T-helper 1 cell (primary cell): ENCODE measurements at places on chromosomes 6 and 20.
A peak's percentile ranks its signal among the peaks of the same experiment; 100 is the strongest.

GRCh38 chr20:57577679-57578475 is 17.0 kb downstream of the PCK1 start:
- no peak for DNase-seq

GRCh38 chr20:2399390-2399789 is 18.7 kb downstream of the TGM6 start:
- no peak for DNase-seq

DNA sequence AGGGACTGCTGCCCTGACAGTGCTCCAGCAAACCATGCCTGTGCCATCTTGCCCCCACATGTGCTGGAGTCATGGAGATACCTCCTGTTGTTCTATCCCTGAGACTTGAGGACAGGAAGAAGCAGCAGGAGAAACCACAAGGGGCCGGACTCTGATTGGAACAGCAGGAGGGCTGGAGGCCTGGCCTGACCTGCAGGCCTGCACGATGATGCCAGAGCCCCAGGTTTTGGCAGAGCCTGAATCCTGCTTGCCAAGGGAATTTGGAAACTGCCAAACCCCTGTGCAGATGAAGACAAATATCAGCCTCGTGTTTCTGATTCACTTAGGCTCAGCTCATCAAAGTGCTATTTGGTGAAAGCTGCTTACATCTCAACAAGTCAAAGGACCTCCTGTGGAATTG is 177.6 kb downstream of the MAFB start:
- DNase-seq: no peak

DNA sequence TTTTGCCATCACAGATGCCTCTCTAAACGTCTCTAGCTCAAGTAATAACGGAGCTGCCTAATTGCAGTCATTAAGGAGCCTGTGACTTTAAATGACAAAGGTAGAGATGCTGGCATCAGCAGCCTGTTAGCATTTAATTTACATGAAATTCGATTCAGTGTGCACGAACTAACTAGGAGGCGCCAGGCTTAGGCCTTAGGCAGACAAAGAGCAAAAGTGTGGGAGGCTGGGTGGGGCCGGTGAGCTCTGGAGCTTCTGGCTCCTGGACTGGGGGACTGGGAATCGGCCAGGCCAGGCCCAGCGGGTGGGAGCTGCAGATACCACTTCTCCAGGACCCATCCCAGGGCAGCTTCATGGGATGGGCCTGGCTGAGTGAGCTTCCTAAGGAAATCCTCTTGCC is 170.0 kb upstream of the AGPAT4 start:
- no peak for DNase-seq

- DNase-seq: no peak
Measured at GRCh38 chr6:141041596-141042087, 1091.1 kb upstream of the GJE1 start.

DNA sequence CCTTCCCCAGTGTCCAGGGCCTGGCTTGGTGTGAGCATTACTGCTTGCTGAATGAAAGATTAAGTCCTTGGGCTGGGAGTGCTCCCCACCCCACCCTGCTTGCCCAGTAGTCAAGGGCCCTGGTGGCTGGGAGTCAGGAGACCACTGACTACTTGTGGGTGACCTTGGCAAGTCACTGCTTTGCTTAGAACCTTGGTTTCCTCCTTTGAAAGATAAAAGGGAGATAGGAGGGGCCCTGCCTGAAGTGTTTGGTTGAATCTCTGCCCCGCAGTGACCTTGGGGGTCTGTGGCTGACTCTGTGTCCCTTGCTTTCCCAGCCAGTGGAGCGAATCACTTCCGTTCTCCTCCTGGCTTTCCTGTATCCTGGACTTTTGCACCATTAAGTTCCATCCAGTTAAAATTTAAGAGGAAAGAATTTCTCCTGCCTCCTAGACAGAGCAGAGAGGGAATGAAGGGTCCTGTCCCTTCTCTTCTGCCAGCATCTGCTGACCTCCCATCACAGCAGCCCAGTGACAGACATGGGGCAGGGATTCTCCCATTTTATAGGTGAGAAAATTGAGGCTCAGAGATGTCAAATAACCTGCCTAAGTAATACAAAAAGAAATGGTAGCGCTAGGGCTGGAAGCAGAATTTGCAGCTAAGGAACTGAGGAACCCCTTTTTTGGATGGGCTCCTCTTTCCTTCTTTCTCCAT is 3.5 kb upstream of the EPB41L1 start:
- no peak for DNase-seq

DNA sequence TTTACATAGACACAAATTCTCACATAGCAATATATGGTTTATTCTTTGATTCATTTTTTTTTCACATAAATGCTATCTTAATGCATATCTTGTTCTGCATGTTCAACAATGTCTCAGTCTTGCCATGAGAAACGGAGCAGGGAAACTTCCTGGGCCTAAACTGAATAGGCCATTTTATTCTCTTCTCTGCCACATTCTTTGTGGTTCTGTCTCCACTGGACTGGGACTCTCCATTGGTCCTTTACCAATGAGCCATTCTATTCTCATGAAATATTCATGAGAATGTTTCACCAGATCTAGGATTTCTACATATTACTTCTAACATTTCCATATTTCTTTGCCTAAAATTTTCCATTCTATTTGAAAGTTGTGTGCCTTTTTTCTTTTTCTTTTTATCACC is 42.8 kb downstream of the LAMA2 start:
- DNase-seq: no peak

- DNase-seq: no peak
Measured at GRCh38 chr6:125337706-125338105, 35.9 kb upstream of the HDDC2 start.

DNA sequence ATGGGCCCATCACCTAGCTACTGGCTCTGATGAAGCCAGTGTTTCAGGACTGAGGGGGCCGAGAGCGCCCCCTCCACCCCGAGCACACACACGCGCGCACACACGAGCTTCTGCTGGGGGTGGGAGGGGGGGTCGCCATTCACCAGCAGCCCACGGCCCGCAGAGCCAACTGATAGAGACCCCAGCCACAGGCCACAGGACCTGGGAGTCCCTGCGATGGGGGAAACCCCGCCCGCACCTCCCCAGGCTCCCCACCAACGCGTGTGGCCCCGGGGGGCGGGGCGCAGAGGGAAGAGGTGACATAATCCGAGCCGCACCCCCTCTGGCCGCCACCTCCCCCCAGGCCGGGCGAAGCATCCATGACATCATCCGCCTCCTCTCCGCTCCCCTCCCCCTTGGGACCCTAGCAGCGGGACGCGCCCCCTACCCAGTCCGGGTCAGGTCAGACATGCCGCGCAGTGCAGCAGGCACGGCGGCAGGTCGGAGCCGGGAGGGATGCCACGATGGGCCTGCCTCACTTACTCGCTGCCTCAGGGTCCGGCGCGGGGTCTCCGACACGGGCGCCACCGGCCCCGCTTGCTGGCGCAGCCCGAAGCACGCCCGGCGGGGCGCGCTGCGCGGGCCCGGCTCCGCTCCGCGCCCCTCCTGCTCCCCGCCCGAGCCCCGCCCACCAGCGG is at the start of gene LZTS3:
LZTS3 (minus strand) TSS at position 617 of the 677 bp plus-strand sequence. CDS start 6,386 bp downstream, outside the sequence.
- peak; percentile 88 for DNase-seq

DNA sequence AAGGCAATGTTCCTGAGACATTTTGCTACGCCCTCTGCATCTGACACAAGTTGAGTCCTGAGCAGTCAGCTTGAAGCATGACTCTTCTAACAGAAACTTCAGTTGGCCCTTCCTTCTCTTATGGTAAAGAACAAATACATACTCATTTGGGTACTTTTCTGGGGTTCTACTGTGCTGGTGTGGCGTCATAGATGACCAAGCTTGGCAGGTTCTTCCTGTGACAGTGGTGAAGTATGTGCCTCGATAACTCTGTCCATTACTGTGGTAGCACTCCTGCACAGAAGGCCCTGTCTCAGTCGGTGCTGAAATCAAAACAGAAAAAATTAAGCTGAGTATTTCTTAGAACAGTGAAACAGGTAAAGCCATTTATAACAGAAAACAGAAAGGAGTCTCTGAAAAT is 152.5 kb downstream of the SLC22A3 start:
- DNase-seq: no peak

GRCh38 chr6:162154001-162154400 is 573.6 kb downstream of the PRKN start:
- no peak for DNase-seq

DNA sequence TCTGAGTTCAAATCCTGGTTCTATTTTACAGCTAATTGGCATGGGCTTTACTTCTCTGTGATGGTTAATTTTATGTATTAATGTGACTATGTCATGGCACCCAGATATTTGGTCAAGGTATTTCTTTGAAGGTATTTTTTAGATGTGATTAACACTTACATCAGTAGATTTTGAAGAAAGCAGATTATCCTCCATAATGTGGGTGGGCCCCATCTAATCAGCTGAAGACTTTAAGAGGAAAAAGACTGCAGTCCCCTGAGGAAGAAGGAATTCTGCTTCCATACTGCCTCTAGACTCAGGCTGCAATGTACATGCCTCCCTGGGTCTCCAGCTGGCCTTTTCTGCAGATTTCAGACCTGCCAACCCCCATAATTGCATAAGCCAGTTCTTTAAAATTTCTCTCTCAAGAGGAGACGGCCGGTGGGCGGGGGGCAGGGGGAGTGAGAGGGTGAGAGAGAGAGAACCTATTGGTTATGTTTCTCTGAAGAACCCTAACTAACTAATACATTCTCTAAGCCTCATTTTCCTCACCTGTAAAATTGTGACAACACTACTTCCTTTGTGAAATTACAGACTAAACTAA is 338.2 kb upstream of the PRDM1 start:
- no peak for DNase-seq

- DNase-seq: no peak
Measured at GRCh38 chr20:22371843-22372242, 212.5 kb downstream of the FOXA2 start.

- DNase-seq: no peak
Measured at GRCh38 chr20:878511-879307, 37.4 kb downstream of the ANGPT4 start.

- no peak for DNase-seq
Measured at GRCh38 chr6:146595972-146596731, 2.6 kb upstream of the ADGB start.

DNA sequence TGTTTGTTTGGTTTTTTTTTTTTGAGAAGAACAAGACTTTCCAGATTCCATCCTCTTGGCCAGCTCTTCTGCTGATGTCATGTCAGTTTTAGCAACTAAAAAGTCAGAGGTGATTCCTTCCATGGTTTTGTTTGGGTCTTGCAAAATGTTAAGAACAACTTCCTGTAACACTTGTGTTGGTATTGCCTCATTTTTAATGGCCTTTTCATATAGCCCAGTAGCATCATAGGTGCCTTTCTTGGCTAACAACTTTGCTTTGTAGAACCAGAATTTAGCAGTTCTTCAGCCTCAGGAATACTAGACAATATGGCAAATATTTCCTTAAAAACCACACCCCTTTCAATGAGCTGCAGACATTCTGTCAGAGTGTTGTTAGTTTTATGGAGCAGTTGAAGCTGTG is 99.5 kb upstream of the SIRPG start:
- DNase-seq: no peak

GRCh38 chr6:56353860-56354259 is 106.5 kb upstream of the COL21A1 start:
- DNase-seq: no peak

- no peak for DNase-seq
Measured at GRCh38 chr6:79821859-79822258, 125.5 kb downstream of the ELOVL4 start.

GRCh38 chr6:138824482-138825144 is 28.7 kb downstream of the ECT2L start:
- peak; percentile 44 for DNase-seq

DNA sequence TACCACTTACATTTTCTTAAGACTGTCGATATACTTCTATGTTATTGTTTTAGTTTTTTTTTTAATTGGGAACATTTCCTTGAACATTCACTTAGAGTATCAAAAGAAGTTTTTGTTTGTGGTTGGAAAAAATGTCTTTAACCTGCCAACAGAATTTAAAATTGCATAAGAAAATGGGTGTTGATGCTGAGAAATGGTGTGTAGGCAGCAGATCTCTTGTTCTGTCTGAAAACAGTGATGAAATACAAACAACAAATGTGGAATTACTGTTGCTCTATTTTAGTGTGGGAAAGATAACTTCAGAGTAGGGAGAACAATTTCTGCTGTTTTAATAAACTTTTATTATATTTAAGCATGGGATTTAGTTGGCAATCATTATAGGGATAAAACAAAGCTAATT is 293.5 kb downstream of the CDKAL1 start:
- no peak for DNase-seq
